Heart left ventricle (tissue), 16 donors: ENCODE measurements at places on chromosomes 11 and 22. TPM values are rescaled to one million over a fixed set of nuclear protein-coding genes. Genes with fewer than 3 reads are reported as not detected.
A peak's percentile ranks its signal among the peaks of the same experiment; 100 is the strongest.

- H3K27me3 ChIP-seq, result no peaks in the 10 kb centered on the region
- H3K4me3 ChIP-seq, result no peak overlapping the region
- no peaks in the 10 kb centered on the region for H3K4me1 ChIP-seq
- H3K27ac ChIP-seq, result no peak overlapping the region
Measured at GRCh38 chr22:49613511-49614270, 214.0 kb downstream of the BRD1 start.

- DNase-seq, result no peak
- no peaks in the 10 kb centered on the region for H3K36me3 ChIP-seq
- no peak overlapping the region for H3K4me3 ChIP-seq
- no peaks in the 10 kb centered on the region for H3K27me3 ChIP-seq
- peaks cover 11% of the 10 kb centered on the region for H3K4me1 ChIP-seq
Measured at GRCh38 chr11:116563028-116563711, 209.6 kb downstream of the BUD13 start.

The BRSK2 gene
- total RNA-seq, result 0.85 TPM

The NPAS4 gene
- not detected for total RNA-seq

The NRXN2 gene
- total RNA-seq, result 2.7 TPM

DNA sequence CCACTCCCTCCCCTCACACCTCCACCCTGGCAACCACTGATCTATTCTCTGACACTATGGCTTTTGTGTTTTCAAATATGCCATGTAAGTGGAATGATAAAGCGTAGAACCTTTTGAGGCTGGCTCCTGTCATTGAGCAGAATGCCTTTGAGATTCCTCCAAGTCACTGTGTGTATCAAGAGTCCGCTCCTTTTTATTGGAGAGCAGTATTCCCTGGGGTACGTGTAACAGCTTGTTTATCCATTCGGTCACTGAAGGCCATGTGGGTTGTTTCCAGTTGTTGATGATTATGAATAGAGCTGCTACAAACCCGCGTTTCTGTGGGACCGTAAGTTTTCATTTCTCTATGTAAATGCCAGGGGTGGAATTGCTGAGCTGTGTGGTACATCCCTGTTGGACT lies 10.3 kb downstream of the TP53I11 start:
- H3K36me3 ChIP-seq, result peaks cover 6% of the 10 kb centered on the region
- H3K4me3 ChIP-seq, result no peak overlapping the region
- peaks cover 51% of the 10 kb centered on the region for H3K4me1 ChIP-seq
- no peaks in the 10 kb centered on the region for H3K27me3 ChIP-seq

- no peak overlapping the region for H3K4me3 ChIP-seq
- H3K4me1 ChIP-seq, result peaks cover 13% of the 10 kb centered on the region
- H3K27me3 ChIP-seq, result no peaks in the 10 kb centered on the region
Measured at GRCh38 chr11:126265811-126266210, 2.9 kb downstream of the SRPRA start.

GRCh38 chr11:64744544-64745188 lies 724 bp upstream of the RASGRP2 start:
- H3K36me3 ChIP-seq, result peaks cover 1% of the 10 kb centered on the region
- H3K27ac ChIP-seq, result peak overlapping the region; percentile 96

The UCP3 gene
- total RNA-seq, result 1.4 TPM

- no peak for DNase-seq
- H3K27ac ChIP-seq, result no peak overlapping the region
- H3K27me3 ChIP-seq, result no peaks in the 10 kb centered on the region
Measured at GRCh38 chr11:57867966-57868365, 106.4 kb downstream of the CTNND1 start.

GRCh38 chr11:129932381-129933067 lies 37.1 kb upstream of the NFRKB start:
- H3K27ac ChIP-seq, result no peak overlapping the region
- no peak overlapping the region for H3K4me3 ChIP-seq
- no peaks in the 10 kb centered on the region for H3K4me1 ChIP-seq
- DNase-seq, result no peak

DNA sequence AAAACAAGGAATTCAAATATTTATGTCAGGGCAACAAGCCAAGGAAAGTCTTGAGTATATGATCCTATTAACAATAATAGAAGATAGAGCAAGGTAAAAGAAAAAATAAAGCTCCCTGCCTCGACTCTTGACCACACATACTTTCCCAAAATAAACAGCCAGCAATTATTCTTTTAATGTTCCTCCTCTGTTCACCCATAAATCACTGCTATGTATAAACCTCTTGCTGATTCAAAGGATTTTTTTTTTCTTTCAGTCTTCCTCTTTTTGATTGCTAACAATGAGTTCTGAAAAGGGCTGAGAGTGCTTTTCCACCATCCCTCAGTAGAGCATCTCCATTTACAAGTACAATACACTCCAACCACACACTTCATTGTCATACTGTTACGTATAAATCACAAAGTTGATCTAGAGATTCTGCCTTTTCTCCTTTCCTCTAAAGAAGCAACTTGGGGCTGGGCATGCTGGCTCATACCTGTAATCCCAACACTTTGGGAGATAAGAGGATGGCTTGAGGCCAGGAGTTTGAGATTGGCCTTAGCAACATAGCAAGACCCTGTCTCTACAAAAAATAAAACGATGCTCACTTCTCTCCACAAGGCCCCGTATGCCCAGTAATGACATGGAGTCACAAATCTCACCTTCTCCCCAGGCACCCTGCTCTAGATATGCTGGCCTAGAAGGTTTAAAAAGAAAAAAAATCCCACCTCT lies 24.0 kb downstream of the RAB30 start:
- H3K27ac ChIP-seq, result peak overlapping the region; percentile 66
- DNase-seq, result no peak
- H3K4me3 ChIP-seq, result no peak overlapping the region

The SLC22A8 gene
- not detected for total RNA-seq

The BIRC3 gene
- total RNA-seq, result 1.8 TPM

DNA sequence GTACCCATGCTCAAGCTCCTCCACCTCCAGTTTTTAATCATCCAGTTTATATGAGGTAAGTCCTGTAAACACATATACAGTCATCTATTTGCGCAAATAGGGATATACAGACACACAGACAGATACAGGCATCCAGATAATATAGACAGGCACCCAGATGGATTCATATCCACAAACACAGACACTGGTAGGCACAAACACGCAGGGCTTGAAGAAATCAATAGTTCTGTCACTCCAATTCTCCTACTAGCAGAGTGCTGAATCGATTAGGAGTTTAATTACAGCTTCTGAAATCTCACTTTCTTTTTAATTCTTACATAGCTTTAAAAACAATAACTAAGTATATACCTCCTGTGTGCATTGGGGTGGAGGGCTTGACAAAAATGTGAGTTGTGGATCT lies 56.0 kb downstream of the INSC start:
- no peaks in the 10 kb centered on the region for H3K27me3 ChIP-seq
- no peaks in the 10 kb centered on the region for H3K36me3 ChIP-seq

- no peak for DNase-seq
- H3K36me3 ChIP-seq, result peaks cover under 1% of the 10 kb centered on the region
- H3K27ac ChIP-seq, result no peak overlapping the region
- peaks cover 47% of the 10 kb centered on the region for H3K27me3 ChIP-seq
Measured at GRCh38 chr11:124749912-124750311, 2.1 kb downstream of the VSIG2 start.

GRCh38 chr22:49662681-49663080 lies 165.0 kb downstream of the BRD1 start:
- no peaks in the 10 kb centered on the region for H3K27me3 ChIP-seq
- H3K36me3 ChIP-seq, result no peaks in the 10 kb centered on the region
- no peak for DNase-seq
- H3K4me3 ChIP-seq, result no peak overlapping the region
- H3K27ac ChIP-seq, result no peak overlapping the region
- H3K4me1 ChIP-seq, result peaks cover 42% of the 10 kb centered on the region

DNA sequence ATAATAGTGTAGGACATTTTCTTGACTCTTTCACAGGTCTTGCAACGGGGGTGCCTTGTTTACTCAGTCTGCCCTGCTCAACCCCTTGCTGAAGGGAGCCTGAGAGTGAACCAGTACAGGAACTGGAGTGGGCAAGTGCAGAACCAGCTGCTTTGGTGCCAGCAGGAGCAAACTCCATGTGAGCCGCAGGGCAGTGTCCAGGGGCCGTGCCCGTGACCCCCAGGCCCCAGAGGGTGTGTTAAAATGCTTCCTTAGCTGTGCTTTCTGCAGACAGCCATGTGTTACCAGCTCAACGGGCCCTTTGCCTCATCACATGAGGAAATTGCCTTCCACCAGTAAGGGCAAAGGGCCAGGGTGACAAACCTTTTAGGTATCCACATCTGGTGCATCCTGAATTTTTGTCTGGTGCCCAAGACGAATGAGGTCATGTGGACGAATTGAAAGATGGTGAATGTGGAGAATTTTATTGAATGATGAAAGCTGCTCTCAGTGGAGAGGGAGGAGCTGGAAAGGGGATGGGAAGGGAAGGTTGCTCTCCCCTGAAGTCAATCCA lies 53.6 kb upstream of the OR5D13 start:
- no peaks in the 10 kb centered on the region for H3K36me3 ChIP-seq
- DNase-seq, result no peak
- H3K27ac ChIP-seq, result no peak overlapping the region
- no peaks in the 10 kb centered on the region for H3K27me3 ChIP-seq

DNA sequence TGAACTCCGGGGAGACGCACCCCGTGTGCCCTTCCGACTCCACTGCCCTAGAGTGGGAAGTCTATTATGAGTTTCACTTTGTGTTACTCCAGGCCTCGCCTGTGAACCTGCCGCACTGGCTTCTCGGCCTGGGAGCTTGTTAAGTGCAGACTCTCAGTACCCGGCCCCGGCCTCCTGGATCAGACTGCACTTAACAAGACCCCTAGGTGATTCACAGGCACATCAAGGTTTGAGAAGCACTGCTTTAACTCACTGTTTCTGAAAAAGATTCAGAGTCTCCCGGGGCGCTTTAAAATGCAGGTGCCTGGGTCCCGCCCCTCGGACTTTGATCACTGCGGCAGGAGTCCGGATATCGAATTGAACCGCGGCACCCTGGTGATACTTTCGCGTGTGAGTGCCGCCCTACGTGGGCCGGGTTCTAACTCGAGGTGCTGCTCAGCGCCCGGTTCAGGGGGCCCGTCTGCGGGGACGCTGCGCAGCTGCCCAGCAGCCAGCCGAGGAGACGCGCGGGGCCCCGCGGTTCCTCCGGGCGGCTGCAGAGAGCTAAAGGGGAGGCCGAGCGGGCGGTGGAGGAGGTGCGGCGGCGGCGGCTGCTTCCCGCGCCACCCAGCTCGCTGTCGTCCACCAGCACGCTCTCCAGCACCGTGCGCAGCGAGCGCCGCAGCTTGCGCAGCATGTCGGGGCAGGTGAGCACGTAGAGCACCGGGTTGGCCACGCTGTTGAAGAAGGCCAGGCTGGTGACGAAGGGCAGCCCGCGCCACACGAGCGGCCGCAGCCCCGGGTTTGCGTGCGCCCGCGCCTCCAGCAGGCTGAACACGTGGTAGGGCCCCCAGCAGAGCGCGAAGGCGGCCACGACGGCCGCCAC lies 3.4 kb downstream of the PTGDR2 start:
- H3K4me3 ChIP-seq, result no peak overlapping the region
- no peak overlapping the region for H3K27ac ChIP-seq
- no peaks in the 10 kb centered on the region for H3K4me1 ChIP-seq
- no peak for DNase-seq

The CRYBB2 gene
- total RNA-seq, result not detected

- H3K4me3 ChIP-seq, result no peak overlapping the region
- H3K36me3 ChIP-seq, result no peaks in the 10 kb centered on the region
- H3K27ac ChIP-seq, result no peak overlapping the region
- no peaks in the 10 kb centered on the region for H3K27me3 ChIP-seq
Measured at GRCh38 chr11:95392644-95393043, 161.6 kb upstream of the SESN3 start.

The FAM180B gene
- total RNA-seq, result 0.50 TPM

The ANO3 gene
- 0.12 TPM for total RNA-seq

DNA sequence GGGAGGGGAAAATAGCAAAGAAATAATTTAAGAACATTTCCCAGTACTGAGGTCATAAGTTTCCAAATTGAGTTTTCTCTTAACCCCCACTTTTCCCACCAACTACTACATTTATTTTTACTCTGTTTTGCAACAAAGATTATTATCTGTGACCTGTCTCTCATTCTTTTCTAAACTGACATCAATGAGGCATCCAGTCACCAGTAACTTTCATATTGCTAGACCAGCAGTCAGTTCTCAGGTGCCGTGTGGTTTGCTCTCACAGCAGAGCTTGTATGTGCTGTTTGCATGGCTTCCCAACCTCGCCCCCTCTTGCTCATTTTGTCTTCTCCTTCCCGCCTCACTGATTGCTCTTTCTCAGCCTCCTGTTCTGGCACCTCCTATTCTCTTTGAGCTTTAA lies 1091.3 kb downstream of the TBC1D22A start:
- H3K36me3 ChIP-seq, result no peaks in the 10 kb centered on the region
- H3K4me1 ChIP-seq, result no peaks in the 10 kb centered on the region
- H3K4me3 ChIP-seq, result no peak overlapping the region
- DNase-seq, result no peak
